ENCODE measurements at places on chromosomes 16 and 17. TPM values are rescaled to one million over a fixed set of nuclear protein-coding genes. Genes with fewer than 3 reads are reported as not detected.

Gene UNC13D
- 2.5 TPM for total RNA-seq

Gene HEATR9
- not detected for total RNA-seq

Gene TMEM92
- total RNA-seq: not detected

Gene MT1F
- total RNA-seq: 0.34 TPM

Gene ZDHHC1
- 4.2 TPM for total RNA-seq

Gene ARHGAP23
- total RNA-seq: 34.1 TPM
